ENCODE measurements at places on chromosomes 16 and 17.

- no peak for DNase-seq
Observed at GRCh38 chr17:19329839-19330238, 32.7 kb downstream of the B9D1 start.

DNA sequence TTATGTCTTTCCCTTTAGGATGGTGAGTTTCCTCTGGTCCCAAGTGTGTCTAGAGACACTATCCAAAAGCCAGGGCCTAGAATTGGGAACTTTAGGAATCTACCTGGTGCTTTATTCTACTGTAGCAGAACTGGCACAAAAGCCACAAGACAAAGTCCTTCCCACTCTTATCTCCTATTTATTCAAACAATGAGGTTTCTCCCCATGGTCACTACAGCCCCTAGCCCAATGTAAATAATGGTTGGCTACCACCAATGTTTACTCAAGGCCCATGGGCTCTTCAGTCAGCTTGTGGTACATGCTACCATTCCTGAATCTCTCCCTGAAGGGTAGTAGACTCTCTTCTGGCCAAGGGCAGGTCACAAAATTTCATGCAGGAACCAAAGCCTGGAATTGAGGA is 789.4 kb upstream of the KIF2B start:
- no peak for DNase-seq

DNA sequence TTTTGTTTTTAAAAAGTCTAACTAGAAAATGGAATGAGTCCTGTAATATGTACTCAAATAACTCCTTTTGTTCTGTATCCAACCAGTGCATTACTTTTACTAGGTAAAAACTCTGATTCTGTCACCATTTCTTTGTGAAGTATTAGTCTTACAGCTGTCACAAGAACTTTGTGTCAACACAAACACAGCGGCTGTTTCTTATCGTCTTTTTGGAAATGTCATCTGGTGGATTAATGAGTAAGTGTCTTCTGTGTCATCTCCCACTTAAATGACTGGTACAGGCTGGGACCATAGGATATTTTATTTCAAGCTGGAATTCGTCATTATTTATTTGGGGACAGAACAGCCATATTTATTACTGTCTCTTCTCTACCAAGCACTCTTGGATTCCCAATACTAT is 19.1 kb upstream of the ALDH3A2 start:
- DNase-seq: no peak

DNA sequence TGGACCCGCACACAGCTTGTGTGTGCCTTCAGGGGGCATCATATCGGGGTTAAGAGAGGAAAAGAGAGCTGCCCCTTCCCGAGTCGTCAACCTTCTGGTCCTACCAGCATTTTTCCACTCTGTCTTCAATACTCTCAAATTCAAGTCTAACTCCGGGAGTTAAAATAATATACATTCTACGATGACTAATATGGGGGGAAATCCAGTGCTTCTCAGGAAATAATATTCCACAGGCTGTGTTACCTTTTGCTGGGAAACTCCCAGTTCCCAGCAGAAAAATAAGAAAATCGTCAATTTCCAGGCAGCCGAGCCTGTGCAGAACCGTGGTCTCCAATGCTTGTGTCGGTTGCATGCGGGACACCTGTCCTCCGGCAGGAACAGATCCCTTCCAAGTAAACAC is 105.0 kb upstream of the FOXF1 start:
- DNase-seq: no peak

- no peak for DNase-seq
Observed at GRCh38 chr17:45077643-45078042, 16.5 kb downstream of the NMT1 start.

DNA sequence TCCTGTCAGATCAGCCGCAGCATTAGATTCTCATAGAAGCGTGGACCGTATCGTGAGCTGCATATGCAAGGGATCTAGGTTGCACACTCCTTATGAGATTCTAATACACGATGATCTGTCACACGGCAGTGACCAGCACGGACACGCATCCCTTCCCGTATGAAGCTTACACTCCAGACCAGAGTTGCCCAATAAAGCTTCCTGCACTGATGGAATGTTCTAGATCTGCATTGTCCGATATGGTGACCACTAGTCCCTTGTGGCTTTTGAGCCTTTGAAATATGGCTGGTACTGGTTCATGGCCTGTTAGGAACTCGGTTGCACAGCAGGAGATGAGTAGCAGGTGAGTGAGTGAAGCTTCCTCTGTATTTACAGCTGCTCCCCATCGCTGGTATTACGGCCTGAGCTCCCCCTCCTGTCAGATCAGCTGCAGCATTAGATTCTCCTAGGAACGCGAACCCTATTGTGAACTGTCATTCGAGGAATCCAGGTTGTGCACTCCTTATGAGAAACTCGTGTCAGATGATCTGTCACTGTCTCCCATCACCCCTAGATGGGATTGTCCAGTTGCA is 49.8 kb upstream of the ZCCHC14 start:
- DNase-seq: no peak

DNA sequence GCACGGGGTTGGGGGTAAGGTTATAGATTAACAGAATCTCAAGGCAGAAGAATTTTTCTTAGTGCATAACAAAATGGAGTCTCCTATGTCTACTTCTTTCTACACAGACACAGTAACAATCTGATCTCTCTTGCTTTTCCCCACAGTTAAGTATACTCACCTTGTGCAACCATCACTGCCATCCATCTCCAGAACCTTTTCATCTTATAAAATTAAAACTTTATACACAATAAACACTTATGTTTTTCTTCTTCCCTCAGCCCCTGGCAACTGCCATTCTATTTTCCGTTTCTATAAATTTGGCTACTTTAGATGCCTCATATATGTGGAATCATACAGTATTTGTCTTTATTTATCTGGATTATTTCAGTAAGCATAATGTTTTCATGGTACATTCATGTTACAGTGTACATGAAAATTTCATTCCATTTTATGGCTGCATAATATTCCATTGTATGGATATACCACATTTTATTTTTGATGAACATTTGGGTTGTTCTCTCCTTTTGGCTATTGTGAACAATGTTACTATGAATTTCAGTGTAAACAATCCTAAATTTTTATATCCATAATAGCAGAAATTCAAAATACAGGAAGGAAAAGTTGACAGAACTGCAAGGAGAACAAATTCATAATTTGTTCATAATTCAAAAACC is 25.7 kb upstream of the FA2H start:
- DNase-seq: no peak

- peak; percentile 38 for DNase-seq
Observed at GRCh38 chr17:55420776-55421178, 858 bp downstream of the MMD start.

- DNase-seq: no peak
Observed at GRCh38 chr16:49961089-49961488, 63.9 kb upstream of the CNEP1R1 start.

- no peak for DNase-seq
Observed at GRCh38 chr16:82633964-82634600, 7.3 kb downstream of the CDH13 start.

DNA sequence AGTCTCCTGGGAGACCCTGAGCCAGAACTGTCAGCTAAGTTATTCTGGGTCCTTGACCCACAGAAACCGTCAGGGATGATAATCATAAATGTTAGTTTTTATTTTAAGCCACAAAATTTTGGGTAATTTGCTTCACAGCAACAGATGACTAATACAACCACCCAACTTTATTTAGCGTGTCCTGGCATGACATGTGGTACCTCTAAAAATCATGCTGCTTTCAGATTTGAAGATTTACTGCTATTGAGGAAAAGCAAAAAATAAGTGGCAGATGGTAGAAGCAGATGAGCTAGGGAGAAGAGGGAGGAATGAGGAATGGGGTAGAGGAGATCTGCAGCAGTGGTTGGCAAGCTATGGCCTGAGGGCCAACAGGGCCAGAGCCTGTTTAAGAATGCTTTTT is 90.4 kb downstream of the TMEM100 start:
- no peak for DNase-seq

DNA sequence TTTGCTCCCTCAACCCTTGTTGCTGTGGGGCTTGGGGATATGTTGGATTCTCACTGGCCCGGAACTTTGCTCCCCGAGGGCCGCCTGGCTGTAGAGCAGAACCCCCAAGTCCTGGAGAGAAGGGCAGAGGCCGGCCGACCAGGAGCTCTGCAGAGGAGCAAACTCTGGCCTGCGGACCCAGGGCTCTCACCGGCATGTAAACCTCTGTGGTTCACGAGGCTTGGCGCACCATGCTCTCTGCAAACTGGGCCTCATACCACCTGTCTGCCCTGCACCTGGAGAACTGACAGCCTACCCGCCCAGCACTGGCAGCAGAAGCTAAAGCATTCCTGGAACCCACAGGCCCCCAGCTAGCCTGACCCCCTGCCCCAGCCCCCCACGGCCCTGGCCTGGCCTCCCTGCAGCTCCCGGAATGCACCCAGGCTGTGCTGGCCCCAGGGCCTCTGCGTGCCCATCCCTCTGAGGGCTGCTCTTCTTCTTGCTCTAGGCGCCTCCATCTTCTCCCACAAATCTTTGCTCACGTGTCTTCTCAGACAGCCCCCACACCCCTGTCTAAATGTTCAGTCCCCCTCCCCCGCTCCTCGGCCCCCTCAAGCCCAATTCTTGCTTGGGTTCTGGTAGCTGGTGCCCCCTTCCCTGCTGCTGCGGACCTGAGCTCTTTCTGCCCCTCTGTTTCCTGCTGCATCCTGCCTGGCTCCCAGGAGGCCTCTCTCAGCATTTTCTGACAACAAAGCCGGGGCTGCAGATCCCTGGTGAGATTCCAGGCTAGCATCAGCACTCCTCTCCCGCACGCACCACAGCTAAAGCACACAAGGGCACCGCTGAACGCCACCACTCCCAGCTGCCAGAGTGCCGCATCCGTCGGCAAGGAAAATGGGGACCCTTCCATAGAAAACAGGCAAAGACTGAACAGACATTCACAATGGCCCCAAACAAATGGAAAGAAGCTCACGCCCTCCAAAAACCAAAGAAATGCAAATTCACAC is 23.3 kb downstream of the ACTG1 start:
- DNase-seq: no peak

Measured in RKO (cell line).